Stimulated activated naive CD8-positive, alpha-beta T cell treated with anti-CD3 and anti-CD28 coated beads, Interleukin-15, amount 100 ng/mL, for 72 hours (primary cell): ENCODE measurements at places on chromosomes 6 and 20.

DNA sequence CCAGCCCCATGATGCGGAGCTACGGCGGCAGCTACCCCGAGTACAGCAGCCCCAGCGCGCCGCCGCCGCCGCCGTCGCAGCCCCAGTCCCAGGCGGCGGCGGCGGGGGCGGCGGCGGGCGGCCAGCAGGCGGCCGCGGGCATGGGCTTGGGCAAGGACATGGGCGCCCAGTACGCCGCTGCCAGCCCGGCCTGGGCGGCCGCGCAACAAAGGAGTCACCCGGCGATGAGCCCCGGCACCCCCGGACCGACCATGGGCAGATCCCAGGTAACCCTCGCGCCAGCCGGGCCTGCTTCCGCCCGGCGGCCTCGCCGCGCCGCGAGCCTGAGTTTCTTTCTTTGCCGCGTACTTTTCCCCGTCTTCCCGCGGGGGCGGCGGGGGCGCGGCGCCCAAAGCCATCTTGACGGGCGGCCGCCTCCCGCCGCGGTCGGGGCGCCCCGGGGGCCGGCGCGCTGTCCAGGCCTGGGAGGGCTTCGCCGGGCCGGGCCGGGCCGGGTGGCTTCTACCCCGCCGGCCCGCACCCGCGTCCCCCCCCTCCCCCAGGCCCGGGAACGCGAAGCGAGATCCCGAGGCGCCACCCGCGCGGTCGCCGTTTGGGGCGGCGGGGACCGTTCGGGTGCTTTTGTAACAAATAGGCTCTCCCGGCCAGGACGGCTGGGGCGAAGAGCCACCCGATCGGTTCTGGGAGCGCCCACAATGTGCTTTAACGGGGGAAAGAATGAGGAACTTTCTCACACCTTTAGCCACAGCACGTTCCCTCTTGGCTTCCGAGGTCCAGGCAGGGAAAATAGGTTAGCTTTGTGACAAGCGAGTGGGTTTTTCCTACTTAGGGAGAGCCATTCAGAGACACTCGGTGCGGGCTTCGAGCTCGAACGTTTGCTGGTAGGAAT is 2.3 kb downstream of the ARID1B start:
- DNase-seq = peak; percentile 72

DNA sequence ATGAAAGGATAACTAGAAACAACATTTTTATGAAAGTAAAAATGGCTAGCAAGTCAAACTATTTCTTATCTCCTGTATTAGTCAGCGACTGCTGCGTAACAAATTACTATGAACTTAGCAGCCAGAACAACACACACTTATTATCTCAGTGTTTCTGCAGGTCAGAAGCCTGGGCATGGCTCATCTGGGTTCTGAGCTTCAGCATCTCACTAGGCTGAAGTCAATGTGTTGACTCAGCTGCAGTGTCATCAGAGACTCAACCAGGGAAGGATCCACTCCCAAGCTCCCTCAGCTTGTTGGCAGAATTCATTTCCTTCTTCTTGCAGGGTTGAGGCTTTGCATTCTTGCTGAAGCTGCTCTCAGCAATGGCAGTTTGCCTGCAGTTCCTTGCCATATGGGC is 33.2 kb upstream of the IGF2R start:
- DNase-seq = no peak

DNA sequence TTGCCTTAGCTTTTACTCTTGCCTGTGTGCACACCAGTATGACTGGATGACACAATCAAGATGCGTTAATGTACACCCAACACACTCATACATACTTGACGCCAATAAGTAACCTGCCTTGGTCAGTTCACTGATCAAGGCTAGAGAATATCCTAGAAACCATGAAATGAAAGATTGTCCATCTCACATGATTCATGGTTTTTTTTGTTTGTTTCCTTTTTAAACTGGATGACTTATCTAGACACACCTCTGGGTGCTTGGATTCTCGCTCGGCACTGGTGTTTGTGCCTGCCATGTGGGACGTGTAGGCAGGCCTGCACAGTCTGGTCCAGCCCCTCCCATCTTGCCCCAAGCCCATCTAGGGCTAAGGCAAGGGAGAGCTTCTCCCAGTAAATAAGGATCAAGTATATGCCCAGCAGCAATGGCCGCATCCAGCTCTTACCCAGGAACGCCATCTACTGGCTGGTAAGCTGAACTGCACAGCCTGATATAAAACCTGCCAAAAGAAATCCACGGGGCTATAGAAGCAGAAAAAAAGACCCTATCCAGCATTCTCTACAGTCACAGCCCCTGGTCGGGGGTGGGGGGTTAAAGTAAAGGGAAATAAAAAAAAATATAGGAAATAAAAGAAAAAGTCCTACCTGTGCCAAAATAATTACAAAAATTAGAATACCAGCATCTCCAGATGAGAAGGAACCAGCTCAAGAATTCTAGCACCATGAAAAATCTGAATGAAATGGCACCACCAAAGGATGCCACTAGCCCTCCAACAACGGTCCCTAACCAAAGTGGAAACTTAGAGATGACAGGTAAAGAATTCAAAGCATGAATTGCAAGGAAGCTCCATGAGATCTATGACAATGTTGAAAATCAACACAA is 73.3 kb downstream of the OTOR start:
- peak; percentile 21 for DNase-seq

GRCh38 chr6:89022798-89023197 is 57.8 kb upstream of the PNRC1 start:
- no peak for DNase-seq

DNA sequence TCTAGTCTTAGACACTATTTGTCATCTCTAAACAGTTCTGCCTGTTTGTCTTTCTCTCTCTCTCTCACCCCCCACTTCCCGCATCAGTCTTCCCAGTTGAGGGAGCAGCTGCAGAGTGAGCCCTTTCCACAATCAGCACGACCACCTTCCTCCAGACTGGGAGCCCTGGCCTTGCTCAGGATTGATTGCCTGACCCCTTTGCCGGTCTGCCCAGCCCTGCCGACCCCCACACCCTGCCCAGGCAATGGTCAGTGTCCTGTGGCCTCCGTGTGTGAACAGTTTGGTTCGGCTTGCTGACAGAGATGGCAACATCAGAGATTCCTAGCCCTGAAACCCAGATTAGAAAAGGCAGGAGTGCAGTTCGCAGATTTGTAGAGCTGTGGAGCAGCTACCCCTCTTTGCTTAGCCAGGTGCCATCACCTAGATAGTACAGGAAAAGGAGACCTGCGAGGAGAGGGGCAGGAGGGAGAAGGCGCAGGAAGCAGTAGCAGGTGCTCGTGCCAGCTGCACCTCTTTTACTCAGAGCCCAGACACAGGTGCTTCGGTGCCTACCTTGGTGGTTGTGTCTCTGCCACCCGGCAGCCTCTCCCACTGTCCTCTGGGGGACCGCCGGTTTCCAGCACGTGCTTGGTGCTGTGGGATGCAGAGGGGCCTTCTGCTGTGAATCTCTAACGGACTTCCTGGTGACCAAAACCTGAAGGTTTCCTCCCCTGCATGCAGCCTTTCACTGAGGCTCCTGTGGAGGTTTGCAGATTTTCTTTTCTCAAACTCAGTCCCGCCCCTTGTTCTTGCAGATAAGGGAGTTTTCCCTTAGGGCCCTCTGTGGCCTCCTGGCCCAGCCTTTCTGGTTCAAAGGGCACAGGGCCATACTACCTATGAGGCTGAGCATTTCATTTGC is 92.4 kb downstream of the SCML4 start:
- DNase-seq = no peak

GRCh38 chr6:111753573-111753972 is 119.7 kb downstream of the FYN start:
- no peak for DNase-seq

GRCh38 chr20:49186535-49187329 is 1.4 kb downstream of the STAU1 start:
- peak; percentile 41 for DNase-seq

GRCh38 chr20:58071991-58072390 is 156.5 kb downstream of the ANKRD60 start:
- DNase-seq = no peak
